ENCODE measurements at places on chromosomes 7 and 10.

- no peak for DNase-seq
Measured at GRCh38 chr10:9877978-9878377, 1139.7 kb upstream of the CELF2 start.

- no peak for DNase-seq
Measured at GRCh38 chr7:45703911-45704682, 129.9 kb downstream of the ADCY1 start.

- no peak for DNase-seq
Measured at GRCh38 chr7:74282748-74283459, 6.3 kb upstream of the CLIP2 start.

DNA sequence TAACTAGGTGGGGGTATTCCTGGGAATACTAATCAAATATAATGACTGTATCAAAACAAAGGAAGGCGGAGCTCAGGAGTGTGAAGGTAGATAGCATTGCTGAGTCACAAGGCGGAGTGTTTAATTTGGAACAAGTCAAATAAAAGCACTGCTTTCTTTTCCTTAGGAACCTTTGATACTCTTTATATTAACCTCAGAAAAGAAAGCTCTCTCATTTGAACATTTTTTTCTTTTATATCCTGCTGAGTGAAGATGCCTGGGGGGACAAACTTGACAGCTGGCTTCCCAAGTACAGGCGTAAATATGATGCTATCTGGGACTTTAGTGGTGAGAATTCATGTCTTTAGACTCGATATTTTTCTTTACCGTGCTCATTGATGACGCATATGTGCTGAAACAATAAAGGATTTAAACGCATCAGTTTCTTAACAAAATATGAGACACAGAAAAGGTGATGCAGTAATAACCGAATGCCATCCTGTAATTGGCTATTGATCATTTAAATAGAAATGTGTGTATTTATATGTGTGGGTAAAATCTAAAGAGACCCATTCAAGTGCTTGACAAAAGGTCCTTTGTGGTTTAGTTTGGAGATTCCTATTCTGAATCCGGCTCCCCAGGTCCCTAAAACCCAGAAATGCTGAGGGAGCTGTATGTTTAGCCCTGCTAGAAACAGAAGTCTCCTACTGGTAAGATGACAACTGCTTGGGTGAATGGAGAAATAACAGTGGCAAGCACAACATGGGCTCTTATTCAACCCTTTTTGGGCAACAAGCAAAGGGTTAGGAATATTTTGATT, 102.7 kb downstream of the PRTFDC1 start:
- DNase-seq: no peak

- no peak for DNase-seq
Measured at GRCh38 chr10:34580643-34581042, 234.5 kb downstream of the PARD3 start.

All from stimulated activated CD4-positive, alpha-beta T cell treated with anti-CD3 and anti-CD28 coated beads, TNF-alpha, amount 100 ng/mL, for 1 hour (primary cell).